Stimulated activated naive CD8-positive, alpha-beta T cell treated with anti-CD3 and anti-CD28 coated beads, Interleukin-15, Interleukin-2, amounts not matched to agents 100 U/mL and 50 U/mL, for 24 hours (primary cell): ENCODE measurements at places on chromosomes 16 and 17.

DNA sequence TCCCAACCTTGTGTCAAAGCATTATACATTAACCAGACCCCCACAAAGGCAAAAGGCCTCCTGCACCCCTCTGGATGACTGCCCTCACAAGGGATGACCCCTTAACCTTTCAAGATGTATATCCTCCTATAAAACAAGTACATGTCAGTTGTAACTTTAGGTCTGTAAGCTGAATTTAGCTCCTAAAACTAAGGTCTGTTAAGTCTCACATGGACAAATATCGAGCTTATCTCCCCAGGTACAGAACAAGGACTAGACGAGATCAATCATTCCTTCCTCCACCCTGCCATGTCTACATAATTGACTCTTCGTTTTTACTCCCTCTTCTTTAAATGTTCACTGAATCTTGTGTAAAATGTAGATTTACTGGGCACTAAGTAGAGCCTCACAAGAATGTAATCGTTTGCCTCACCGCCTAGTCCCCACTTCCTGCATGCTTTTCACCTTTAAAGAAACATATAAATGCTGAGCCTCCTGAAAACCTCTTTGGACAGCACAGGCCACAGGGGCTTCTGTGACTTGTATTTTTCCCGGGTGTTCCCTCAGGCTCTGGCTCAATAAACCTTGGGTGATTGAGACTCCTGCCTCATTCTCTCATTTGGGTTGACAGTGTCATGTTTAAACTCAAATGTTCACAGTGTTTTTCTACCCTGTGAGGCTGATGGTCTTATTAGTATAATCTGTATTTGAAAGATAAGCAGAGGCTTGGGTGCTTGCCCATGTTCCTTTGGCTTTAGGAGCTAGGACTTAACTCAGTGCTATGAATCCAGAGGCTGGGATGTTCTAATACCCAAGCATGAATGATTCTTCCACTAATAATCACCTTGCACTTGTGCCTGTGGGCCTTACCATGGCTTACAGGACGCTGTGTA, 37.6 kb downstream of the MMD start:
- no peak for DNase-seq

DNA sequence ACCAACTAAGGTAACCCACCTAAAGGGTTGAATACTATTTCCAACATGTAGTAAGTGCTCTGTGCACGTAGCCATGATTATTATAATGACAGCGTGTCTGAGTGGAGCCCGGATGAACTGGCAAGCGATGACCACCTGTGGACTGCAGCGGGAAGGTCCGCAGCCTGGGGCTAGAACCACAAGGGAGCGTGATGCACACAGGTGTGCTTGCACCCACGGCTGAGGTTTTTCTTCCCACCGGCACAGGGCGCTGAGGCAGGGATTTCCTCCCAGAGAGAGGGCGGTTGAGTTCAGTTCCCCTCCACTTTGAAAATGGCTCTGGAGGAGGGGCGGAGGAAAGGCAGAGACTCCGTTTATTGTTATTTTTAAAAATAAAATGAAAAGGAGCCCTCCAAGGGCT, 221.7 kb upstream of the HSBP1 start:
- DNase-seq, result no peak

DNA sequence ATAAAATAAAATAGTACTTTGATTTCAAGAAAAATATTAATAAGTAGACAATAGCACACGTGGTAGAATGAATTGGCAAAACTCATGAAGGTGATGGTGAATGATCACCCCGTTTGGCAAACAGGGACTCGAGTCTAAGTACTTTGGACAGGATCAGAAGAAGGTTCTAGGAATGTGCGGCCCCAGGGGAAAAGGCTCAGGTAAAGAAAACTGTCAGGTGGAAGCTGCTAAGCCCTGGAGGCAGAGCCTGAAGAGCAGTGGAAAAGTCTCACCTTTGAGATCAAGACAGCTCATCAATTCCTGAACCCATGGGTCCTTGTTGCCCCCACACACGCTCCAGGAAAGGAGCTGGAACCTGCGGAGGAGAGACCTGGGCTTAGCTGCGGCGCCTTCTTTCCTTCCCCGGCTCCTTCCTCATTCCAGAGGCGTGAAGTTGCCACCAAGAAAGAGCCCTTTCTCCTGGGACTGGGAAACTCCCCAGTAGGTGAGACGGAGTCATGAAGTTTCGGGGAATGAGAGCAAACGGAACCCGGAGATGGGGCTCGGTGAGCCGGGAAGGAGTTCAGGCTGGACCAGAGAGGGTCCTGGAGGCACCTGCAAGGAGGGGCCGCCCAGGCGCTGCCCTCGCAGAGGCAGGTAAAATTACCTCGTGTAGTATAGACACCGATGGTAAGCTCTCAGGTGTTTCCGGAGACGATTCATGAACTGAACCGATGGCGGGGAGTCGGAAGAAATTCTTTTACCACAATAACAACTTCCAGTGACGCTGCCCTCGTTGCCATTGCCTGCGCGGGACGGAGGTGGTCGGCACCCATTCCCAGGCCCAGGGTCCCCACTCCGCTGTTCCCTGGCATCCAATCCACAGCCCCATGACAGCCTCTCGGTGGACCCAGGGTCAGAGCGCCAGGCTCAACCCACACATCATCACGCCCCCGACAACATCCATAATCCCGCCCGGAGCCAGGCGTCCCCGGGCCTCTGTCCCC, 1.2 kb upstream of the ZMYND15 start:
- DNase-seq, result no peak

- no peak for DNase-seq
These were observed 28.9 kb upstream of the WSCD1 start for GRCh38 chr17:6041246-6041645.

DNA sequence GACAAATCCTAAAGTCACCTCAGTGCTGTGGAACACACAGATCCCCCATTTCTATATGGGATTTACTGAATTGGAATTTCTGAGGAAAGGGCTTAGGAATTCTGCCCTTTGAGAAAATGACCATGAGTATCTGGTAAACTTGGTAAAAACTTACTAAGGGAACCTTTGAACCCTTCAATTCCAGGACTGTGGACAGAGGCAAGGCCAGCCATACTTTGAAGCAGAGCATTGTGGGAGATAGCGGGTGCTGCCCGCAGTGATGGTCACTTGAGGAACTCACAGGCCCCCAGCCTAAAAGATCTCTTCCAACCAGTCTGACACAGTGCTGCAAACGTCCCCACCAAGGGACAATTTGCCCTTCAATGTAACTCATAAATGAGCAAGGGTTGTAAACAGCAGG, 61.4 kb downstream of the IRX6 start:
- DNase-seq, result no peak

DNA sequence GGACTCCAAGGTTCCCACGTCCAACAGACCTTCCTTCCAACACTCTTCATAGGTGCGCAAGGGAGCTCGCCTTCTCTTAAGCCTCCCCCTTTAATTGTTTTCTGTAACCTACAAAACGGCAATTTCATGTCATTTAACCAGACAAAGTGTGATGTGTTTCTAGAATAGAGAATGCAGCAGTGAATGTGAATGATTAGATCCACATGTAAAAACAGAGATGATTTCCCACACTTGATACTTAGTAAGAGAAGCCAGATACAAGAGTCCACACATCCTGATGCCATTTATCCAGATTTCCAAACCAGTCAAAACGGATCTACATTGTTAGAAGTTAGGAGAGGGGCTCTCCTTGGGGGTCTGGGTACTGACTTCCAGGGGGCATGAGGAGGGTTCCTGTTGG, 89.3 kb downstream of the IRF8 start:
- DNase-seq, result no peak

DNA sequence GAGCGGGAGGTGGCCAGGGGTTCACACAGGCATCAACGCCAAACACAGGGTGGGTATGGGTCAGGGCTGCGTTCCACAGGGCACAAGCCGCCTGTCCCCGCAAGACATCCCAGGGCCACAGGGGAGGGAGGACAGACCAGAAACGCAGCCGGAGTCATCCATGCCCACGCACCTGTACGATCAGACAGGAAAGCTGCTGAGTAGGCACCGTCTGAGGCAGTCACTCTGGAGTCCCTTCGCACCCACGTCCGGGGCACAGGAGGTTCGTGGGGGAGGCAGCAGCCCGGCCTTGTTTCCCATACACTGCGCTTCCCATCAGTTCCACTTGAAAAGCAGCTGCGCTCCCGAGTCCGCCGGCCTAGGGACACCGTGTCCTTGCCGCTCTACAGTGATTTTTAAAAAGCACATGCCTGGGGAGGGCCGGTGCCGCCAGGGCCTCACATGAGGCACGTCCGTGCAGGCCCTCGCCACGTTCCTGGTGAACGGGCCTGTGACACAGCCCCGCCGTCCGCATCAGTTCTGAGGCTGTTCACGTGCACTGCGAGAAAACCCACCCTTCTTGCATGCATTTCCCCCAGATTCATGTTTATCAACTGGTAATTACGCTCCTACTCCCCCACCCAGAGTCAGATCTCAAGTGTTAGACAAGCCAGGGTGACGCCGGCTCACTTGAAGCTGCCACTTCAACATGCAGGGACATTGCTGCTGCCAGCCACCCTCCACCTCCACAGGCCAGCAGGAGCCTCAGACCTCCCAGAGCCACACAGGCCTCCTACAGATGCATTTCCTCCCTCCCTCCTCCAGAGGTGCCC, 34.8 kb downstream of the WDR45B start:
- DNase-seq, result no peak

DNA sequence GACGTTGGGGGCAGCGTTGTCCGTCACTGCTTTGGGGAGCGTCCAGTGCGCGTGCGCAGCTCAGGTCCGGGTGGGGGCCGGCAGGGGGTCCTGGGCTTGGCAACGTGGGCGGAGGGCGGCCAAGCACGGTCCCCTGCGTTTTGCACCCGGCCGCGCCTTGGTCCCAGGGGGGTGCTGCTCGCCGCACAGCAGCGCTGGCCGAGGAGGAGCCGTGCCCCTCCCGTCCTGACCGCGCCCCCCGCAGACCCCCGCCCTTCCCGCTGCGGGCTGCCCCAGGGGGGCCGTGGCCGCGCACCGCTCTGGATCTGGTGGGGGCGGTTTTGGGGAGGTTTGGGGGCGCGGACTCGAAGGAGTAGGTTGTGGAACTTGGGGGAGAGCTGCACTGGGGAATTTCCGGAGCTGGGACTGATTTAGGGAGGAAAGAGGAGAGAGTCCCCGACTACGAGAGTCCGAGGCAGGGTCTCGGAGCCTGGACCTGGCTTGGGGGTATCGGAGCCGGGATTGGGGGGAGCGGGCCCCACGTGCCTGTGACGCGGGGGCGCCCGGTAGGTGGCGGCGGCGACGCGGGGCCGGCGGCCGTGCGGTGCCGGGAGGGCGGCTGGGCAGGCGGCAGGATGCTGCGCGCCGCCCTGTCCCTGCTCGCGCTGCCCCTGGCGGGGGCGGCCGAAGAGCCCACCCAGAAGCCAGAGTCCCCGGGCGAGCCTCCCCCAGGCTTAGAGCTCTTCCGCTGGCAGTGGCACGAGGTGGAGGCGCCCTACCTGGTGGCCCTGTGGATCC, at the start of gene SLC9A5:
Gene SLC9A5, plus strand, starts transcription at position 579 of the 777 bp plus-strand sequence. Its CDS starts 36 bp downstream, at position 615.
- DNase-seq, result peak; percentile 59

DNA sequence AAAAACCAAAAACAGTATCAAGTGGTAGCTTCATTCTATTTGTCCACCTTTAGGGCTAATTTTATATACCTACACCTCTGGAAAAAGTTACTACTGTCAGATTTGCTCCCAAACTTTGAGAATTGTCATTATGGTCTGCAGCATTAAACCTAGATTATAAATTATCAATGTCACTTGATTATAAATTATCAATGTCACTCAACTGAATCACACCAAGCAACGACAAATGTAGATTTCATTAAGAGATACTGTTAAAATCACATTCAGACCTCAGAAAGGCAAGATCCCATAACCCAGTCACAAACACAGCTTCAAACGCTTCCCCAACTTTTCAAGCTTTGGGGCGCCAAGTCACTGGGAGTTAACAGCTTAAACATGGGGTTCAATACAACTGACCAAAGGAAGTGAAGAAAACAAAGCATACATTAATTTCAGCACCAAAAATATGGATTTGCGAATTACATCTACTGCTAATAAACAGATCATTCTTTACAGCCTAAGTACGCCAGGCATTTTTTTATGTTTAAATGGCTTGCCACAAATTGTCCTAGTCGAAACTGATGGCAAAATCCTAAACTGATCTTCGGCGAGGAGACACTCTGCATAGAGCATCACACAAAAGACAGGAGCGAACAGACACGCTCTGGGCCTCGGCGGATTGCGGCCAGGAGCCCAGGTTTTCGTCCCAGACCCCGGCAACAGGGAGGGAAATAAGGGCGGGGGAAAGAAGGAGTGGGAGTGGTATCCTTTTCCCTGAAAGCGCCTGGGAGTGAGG, 981 bp downstream of the GLG1 start:
- no peak for DNase-seq

- DNase-seq, result no peak
These were observed 37.2 kb upstream of the NGFR start for GRCh38 chr17:49457564-49458535.

DNA sequence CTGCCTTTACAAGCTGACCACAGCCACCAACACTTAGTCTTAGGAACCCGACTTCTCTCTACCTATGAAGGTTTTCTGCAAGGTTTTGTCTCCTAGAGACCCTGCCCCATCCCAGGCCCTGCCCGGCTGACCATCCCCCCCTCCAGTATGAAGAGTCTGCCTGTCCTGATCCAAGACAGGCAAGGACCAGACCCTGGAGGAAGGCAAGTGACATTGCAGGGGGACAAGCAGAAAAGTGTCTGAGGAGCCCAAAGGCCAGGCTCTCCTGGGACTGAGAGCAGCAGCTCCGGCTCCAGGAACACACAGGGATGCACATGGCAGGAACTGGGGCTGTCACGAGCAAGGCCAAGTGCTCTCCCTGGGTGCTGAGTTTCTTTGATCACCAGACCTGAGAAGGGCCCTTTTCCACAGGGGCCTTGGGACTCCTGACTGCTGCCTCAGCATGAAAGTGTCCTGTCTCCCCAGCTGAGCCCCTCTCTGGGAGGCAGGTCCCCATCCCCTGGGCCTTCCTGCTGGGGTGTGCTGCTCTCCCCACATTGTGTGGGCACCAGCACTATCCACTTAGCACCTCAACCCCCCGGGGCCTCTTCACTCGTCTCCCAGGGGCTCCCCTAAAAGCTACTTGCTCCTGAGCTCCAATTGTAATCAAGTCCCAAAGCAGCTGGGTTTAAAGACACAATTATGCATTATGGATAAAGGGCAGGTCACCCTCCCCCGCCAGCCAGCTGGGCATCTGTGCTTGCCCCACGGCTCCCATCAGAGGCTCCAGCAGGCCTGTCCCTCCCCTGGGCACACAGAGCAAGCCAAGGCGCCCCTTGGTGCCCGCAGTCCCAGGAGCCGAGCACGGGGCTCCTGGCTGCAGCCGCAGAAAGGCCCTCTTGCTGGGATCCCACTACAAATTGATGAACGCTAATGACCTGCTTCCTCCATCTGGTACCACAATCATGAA, 11.6 kb upstream of the CACNG4 start:
- DNase-seq, result no peak

DNA sequence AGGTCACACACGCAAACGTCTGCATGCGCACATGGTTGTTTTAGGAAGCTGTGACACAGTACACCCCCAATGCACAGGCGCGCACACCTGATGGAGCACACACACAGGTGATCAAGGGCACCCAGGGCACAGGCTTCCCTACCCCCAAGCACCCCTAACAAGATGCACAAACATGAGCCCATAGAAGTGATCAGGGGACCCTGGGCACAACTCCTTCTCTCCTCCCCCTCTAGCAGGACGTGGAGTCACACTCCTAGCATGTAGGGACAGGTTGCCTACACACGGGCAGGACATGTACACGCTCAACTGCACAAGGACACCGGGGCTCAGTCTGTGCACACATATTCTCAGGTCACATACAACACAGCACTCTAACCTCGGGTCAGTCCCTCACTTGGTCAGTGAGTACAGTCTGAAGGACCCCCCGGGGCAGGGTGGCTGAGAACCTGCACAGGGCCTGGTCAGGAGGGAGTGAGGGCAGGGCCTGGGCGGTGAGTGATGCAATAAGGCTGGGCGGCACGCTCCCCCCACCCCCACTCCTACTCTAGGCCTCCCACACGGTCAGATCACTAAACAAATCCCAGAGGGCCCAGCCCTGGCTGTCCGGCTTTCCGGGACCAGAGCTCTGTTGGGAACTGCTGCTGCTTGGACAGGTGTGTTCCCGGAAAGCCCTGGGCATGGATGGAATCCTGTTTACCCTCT, 751 bp upstream of the DOC2B start:
- DNase-seq, result no peak
